Glutamatergic neuron (in vitro differentiated cells): ENCODE measurements at places on chromosomes 7 and 10.

DNA sequence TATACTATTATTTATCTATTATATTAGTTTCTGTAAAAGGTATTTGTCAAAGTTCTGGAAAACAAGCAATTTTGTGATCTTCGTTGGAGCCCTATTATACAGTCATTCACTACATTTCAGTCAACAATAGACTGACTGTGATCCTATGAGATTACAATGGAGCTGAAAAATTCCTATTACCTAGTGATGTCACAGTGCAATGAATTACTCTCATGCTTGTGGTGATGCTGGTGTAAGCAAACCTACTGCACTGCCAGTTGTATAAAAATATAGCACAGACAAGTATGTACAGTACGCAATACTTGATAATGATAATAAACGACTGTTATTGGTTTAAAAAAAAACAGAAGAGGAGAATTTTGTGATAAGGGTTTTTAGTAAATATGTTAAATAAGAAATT is 21.4 kb downstream of the OR6V1 start:
- H3K27me3 ChIP-seq = peaks cover 2% of the 10 kb centered on the region
- no peak overlapping the region for H3K4me3 ChIP-seq
- H3K27ac ChIP-seq = no peak overlapping the region
- H3K36me3 ChIP-seq = no peaks in the 10 kb centered on the region
- no peak for DNase-seq

DNA sequence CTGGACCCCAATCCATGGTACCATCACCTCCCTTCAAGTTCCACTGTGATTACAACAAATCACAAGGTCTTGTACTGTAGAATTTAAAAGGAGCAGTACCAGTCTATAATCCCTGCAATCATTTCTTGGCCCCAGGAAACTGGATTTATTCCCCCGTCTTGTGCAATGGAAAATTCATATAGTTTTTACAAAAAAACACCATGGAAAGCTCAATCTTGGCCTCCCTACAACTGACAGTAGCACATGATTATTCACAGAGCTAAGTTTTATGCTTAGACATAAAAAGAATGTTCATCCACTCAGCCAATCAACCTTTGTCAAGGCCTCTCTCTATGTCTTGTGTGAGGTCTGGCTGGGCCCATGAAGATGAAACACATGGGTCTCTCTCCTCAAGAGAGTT is 10.2 kb downstream of the DGKI start:
- H3K27me3 ChIP-seq = no peaks in the 10 kb centered on the region
- no peak overlapping the region for H3K27ac ChIP-seq

DNA sequence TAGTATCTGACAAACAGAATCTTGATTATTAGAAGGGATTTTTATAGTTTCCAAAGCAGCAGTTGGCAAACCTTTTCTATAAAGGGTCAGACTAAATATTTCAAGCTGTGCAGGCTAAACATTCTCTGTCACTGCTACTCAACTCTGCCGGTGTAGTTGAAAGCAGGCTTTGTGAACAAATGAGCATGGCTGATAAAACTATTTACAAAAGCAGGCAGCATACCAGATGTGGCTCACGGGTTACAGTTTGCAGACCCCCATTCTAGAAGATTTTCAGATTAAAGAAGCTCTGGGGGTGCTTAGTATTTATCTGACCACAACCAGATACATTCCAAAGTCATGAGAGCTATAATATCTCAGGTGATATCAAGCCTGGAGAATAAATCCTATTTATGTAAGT is 1017.5 kb downstream of the SORCS1 start:
- H3K4me1 ChIP-seq = no peaks in the 10 kb centered on the region
- H3K27me3 ChIP-seq = peaks cover 2% of the 10 kb centered on the region
- H3K27ac ChIP-seq = no peak overlapping the region
- no peaks in the 10 kb centered on the region for H3K36me3 ChIP-seq
- DNase-seq = no peak
- no peak overlapping the region for H3K4me3 ChIP-seq

- no peak overlapping the region for H3K27ac ChIP-seq
- H3K27me3 ChIP-seq = no peaks in the 10 kb centered on the region
- no peak for DNase-seq
- H3K36me3 ChIP-seq = no peaks in the 10 kb centered on the region
- peaks cover 4% of the 10 kb centered on the region for H3K4me1 ChIP-seq
- no peak overlapping the region for H3K4me3 ChIP-seq
Measured at GRCh38 chr10:76723844-76724243, 913.8 kb downstream of the KCNMA1 start.

GRCh38 chr7:81783818-81784217 is 14.0 kb upstream of the HGF start:
- H3K4me1 ChIP-seq = no peaks in the 10 kb centered on the region
- DNase-seq = no peak

- H3K27me3 ChIP-seq = no peaks in the 10 kb centered on the region
- DNase-seq = no peak
- no peak overlapping the region for H3K4me3 ChIP-seq
- H3K4me1 ChIP-seq = peaks cover 11% of the 10 kb centered on the region
- no peaks in the 10 kb centered on the region for H3K36me3 ChIP-seq
Measured at GRCh38 chr10:59668096-59668495, 41.6 kb downstream of the SLC16A9 start.

- no peak for DNase-seq
- no peaks in the 10 kb centered on the region for H3K36me3 ChIP-seq
- peaks cover 3% of the 10 kb centered on the region for H3K4me1 ChIP-seq
- no peak overlapping the region for H3K27ac ChIP-seq
- H3K27me3 ChIP-seq = peaks cover 2% of the 10 kb centered on the region
Measured at GRCh38 chr7:115116773-115117715, 195.2 kb downstream of the MDFIC start.

GRCh38 chr10:35316218-35316967 is 19.9 kb upstream of the CCNY start:
- H3K36me3 ChIP-seq = peaks cover 9% of the 10 kb centered on the region
- no peak for DNase-seq
- H3K4me1 ChIP-seq = peaks cover 4% of the 10 kb centered on the region
- peaks cover 5% of the 10 kb centered on the region for H3K27me3 ChIP-seq
- no peak overlapping the region for H3K27ac ChIP-seq

- DNase-seq = no peak
- no peaks in the 10 kb centered on the region for H3K4me1 ChIP-seq
- H3K4me3 ChIP-seq = no peak overlapping the region
- H3K27ac ChIP-seq = no peak overlapping the region
- no peaks in the 10 kb centered on the region for H3K36me3 ChIP-seq
- no peaks in the 10 kb centered on the region for H3K27me3 ChIP-seq
Measured at GRCh38 chr7:121385800-121386179, 10.3 kb downstream of the FAM3C start.

DNA sequence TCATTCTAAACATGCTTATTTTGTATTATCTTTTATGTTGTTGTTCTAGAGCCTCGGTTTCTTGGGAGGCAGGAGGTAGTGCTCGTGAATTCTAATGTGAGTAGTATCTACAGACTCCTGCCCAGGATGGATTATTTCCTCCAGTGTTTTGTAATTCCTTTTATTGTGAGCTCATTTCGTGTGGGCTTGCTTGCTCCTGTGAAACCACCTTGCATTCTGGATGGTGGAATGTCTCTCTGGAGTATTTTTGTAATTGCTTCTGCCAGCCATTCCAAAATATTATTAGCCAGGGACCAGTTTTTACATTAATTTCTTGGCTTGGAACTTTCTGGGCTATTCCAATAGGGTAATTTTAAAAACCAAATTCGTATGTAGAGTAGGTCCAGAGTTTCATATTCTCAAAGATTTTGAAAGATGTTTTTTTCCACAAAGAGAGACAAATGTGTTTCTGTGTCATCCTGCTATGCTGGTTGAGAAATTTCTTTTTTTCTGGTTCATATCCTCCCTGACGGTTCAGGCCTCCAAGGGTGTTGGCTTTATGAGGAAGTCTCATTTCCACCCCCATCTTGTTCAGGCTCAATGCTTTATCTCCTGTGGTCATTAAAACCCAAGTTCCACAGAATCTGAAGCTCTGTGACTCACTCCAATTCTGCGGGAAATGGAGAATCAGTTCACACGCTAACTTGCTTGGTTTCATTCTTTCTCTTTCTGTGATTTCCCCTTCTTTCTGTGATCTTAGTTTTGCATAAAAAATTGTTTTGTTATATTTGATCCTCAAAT is 41.7 kb upstream of the CALD1 start:
- no peaks in the 10 kb centered on the region for H3K36me3 ChIP-seq
- no peak for DNase-seq
- no peak overlapping the region for H3K27ac ChIP-seq
- no peaks in the 10 kb centered on the region for H3K4me1 ChIP-seq

DNA sequence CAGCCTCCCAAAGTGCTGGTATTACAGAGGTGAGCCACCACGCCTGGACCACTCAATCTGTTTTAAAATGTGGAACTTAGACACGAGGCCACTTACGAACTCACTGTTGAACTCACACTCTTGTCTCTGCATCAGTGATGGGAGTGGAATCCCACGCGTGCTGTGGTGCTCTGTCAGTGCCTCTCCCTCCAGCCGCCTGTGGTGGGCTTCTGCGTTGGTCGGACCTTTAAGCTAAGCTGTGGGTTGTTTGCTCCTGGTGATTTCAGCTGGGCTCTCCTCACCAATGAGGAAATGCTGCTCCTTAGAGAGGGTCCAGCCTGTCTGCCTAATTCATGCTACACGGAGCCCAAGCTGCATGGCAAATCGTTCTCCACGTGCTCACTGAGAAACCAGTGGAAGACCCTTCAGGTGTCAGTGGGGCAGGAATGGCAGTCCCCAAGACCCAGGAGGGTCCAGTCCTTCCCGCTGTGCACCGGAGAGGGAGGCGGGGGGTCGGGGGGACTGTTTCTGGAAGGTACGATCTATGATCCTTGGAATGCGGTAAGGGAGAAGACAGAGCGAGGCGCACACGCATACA is 17.9 kb upstream of the PRKAR1B start:
- H3K27ac ChIP-seq = no peak overlapping the region
- peaks cover 15% of the 10 kb centered on the region for H3K27me3 ChIP-seq
- H3K36me3 ChIP-seq = no peaks in the 10 kb centered on the region

GRCh38 chr10:114623661-114624294 is 34.3 kb downstream of the ABLIM1 start:
- peaks cover 2% of the 10 kb centered on the region for H3K27me3 ChIP-seq
- no peak overlapping the region for H3K4me3 ChIP-seq
- peaks cover 5% of the 10 kb centered on the region for H3K4me1 ChIP-seq
- no peaks in the 10 kb centered on the region for H3K36me3 ChIP-seq
- no peak for DNase-seq

DNA sequence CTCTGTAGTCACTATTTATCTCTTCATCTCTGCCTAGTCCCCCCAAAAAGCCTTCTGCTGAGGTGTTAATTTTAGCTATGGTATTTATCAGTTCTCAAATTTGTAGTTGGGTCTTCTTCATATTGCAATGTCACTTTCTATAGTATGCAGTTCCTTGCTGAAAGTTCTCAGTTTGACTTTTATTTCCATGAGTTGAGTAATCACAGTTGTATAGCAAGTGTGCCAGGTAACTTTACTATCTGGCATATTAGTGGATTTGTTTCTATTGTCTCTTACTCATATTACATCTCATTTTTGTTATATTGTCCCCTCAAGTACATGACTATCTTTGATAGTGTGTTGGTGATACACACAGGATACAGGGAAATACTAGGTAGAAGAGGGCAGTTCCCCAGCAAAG is 152.8 kb downstream of the CUBN start:
- H3K27me3 ChIP-seq = peaks cover 3% of the 10 kb centered on the region
- H3K4me1 ChIP-seq = no peaks in the 10 kb centered on the region
- no peak for DNase-seq
- no peak overlapping the region for H3K27ac ChIP-seq

DNA sequence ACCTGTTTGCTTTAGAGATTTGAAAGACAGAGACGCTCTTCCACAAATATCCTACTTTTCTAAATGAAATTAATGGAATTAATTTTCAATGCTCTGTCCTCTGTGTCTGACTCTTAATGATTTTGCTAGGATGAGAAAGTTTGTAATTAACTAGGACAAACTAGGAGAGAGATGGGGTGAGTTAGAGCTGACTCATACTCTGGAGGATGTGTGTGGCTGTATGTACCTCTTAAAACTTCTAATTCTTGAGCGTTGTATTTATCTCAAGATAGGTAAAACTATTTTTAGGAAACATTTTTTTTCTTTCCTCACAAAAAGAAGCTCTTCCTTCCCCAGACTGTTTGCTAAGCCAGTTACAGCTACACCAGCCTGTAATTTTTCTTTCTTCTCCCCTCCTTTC is 178.8 kb upstream of the ANKRD30A start:
- H3K27ac ChIP-seq = no peak overlapping the region
- peaks cover 4% of the 10 kb centered on the region for H3K27me3 ChIP-seq
- DNase-seq = no peak
- H3K4me3 ChIP-seq = no peak overlapping the region
- H3K4me1 ChIP-seq = no peaks in the 10 kb centered on the region
- no peaks in the 10 kb centered on the region for H3K36me3 ChIP-seq

- peaks cover 14% of the 10 kb centered on the region for H3K36me3 ChIP-seq
- no peak for DNase-seq
- no peaks in the 10 kb centered on the region for H3K4me1 ChIP-seq
Measured at GRCh38 chr7:96253441-96253840, 68.5 kb downstream of the SLC25A13 start.

DNA sequence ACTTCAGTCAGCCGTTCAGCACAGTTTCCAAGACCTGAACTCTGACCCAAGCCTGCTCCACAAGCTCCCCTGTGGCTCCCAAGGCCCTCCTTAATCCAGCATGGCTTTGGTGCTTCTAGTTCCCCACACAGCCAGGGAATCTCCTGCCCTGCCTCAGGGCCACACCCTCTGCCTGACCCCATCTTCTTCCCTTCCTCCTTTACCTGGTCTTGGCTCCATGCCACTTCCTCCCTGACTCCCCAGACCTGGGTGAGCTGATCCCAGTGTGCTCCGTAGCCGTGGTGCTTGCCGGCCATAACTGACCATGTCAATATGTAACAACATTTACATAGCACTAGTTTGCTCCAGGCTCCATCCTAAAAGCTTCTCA is 20.0 kb downstream of the TMEM273 start:
- peaks cover 5% of the 10 kb centered on the region for H3K36me3 ChIP-seq
- H3K4me3 ChIP-seq = no peak overlapping the region
- no peak for DNase-seq

GRCh38 chr7:116786791-116787443 is 75.5 kb upstream of the CAPZA2 start:
- no peaks in the 10 kb centered on the region for H3K27me3 ChIP-seq
- DNase-seq = no peak
- H3K4me3 ChIP-seq = no peak overlapping the region
- no peak overlapping the region for H3K27ac ChIP-seq

- H3K4me1 ChIP-seq = peaks cover 7% of the 10 kb centered on the region
- H3K4me3 ChIP-seq = no peak overlapping the region
Measured at GRCh38 chr7:143391462-143392404, 10.6 kb downstream of the ZYX start.

DNA sequence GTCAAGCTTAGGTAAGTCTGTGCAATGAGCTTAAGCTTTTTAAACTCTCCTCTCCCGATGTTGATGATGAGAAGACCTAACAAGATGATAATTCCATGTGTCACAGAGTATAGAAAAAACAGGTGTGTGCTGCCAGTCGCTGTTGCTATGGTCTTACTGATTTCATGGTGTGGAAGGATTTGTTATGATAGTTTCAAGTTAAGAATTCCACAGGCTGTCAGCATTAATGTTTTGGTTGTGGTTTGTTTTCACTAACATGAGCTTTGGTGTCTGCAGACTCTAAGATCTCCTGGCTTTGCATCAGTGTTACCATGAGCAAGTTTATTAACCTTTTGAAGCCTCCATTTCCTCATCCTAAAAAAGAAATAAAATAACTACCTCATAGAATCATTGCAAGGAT is 123.7 kb downstream of the NSUN6 start:
- H3K27ac ChIP-seq = no peak overlapping the region
- peaks cover 14% of the 10 kb centered on the region for H3K36me3 ChIP-seq
- no peak overlapping the region for H3K4me3 ChIP-seq
- peaks cover 2% of the 10 kb centered on the region for H3K4me1 ChIP-seq
- H3K27me3 ChIP-seq = peaks cover 1% of the 10 kb centered on the region

GRCh38 chr10:58439632-58440364 is 54.6 kb downstream of the TFAM start:
- no peak for DNase-seq
- no peaks in the 10 kb centered on the region for H3K4me1 ChIP-seq
- H3K4me3 ChIP-seq = no peak overlapping the region
- no peaks in the 10 kb centered on the region for H3K36me3 ChIP-seq
- H3K27me3 ChIP-seq = no peaks in the 10 kb centered on the region
